Right atrium auricular region (tissue), 2 donors: ENCODE measurements at places on chromosomes 6 and 20. TPM values are rescaled to one million over a fixed set of nuclear protein-coding genes. Genes with fewer than 3 reads are reported as not detected.
A peak's percentile ranks its signal among the peaks of the same experiment; 100 is the strongest.

DNA sequence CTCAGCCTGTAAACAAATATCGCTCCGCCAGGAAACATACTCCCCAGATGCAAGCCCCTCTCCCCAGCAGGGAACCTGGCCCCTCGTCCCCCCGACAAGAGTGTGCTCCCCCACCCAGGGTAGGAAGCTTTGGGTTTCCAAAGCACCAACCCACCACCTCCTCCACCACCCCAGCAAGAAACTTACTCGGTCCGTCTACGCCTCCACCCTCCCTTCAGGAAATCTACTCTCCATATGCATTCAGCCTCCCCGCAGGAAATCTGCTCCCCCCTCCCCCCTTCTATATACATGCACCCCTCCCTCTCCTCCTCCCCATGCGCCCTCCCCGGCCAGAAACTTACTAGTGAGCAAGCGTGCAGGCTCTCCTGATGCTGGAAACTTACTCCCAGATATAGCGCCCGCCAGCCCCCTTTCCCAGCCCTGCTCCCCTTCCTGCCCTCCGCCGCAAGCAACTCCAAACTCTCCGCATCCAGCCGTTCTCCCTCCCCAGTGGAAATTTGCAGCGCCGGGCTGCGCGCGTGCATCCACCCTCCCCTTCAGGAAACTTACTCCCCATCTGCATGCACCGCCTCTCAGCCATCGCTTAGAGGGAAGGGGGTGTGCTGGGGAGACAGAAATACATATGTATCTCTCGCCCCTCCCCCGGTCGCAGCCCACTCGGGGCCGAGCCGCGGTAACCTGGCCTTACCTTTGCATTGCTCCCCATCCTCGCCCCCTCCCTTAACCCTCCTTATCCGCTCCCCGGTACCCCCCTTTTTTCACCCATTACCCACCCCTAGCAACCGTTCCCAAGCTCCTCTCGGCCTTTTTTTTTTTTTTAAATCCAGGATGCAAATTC is at the start of gene TRERF1:
Gene TRERF1 (minus strand): TSS at position 594 of the 838 bp plus-strand sequence. CDS start 182,336 bp downstream, outside the sequence.
- DNase-seq = no peak

The MMP24 gene
- total RNA-seq = 3.8 TPM

GRCh38 chr20:47568019-47568418 is 66.3 kb downstream of the NCOA3 start:
- no peak for DNase-seq

DNA sequence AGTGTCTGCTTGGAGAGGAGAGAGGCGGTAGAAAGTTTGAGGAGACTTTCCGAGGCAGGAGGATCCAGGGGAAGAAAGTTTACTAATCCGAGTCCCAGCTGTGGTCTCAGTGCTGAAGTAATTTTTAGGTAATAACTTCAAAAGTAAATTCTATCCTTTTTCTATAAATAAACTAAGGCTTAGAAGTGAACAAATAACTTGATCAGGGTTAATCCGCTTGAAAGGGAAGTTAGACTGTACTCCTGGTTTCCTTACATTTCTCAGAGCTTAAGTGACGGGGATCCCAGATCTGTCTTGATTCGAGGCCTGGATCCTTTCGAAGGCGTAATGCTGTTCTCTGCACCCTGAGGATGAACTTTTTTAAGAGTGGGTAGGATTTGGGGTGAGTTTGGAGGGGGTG is 2.6 kb downstream of the STK35 start:
- peak; percentile 5 for DNase-seq

DNA sequence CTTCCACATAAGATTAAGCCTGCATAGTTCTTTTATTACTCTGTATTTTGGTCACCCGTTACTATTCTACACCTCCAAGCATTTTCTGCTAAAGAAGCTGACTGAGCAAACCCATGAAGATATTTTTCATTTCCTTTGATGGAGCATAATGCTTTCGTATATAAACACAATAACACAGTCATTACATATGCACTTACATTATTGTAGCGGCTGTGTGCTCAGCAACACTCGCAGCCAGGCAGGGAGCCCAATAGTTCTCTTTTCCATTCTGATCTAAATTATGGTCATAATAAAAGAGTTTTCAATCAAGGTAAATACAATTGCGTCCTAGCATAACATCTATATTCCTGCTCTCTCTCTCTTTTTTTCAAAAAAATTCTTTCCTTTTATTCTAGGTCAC is 69.6 kb upstream of the TFB1M start:
- DNase-seq = no peak

DNA sequence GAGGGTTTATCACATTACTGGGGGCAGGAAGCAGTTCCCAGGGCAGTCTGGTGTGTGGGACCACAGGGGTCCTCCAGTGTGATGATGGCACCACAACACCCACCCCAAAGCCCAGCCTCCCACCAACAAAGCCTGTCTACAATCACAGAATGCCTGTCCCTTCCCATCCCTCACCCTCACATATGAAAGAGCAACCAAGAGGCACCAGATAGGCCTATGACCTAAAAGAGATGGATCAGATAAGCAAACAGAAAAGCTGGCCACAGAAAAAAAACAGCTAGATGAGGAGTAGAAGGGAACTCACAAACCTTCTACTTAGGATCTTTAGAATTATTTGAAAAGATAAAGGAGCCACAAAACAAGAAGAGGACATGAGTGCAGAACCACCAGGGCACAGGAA is 54.3 kb downstream of the SERAC1 start:
- no peak for DNase-seq

GRCh38 chr6:169489563-169490245 is 212.1 kb downstream of the WDR27 start:
- DNase-seq = no peak

DNA sequence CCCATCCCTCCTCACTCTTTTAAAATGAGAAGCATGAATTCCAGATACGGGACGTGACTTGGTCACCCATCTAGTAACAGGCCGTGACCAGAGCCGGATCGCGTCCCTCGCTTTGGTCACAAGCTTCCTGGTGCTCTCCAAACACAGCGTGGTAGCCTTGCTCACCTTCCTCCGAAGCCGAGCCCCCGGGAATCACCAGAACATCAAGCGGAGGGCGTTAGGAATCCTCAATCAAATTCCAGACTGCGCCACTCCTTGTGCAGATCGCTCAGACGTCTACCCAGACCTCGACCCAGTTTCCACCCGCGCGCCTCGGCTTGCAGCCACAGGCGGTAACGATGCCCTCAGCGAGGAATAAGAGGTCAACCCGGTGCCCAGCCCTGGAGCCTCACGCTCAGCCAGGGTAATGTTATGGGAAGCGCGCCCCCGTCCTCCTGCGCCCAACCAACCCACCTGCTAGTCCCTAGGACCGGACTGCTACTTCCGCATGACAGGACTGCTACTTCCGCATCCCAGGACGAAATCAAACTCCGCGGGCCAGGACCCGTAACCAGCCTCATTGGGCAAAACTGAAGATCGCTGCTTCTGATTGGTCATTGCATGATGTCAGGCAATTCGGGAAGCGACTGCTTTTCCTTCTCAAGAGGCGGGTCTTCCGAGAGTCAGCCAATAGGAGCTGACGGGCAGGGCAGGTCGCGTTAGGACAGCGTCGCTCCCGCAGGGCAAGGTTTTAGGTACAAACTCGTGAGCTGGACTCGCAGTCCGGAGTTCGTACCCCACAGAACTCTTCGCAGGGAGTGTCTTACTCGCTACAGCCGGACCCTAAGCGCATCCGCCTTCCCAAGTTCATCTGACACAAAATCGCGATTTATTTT is at the start of gene MTFR2:
Gene MTFR2 (minus strand): TSS at position 501 of the 875 bp plus-strand sequence. CDS start 1,212 bp downstream, outside the sequence.
- DNase-seq = peak; percentile 98

- no peak for DNase-seq
These were observed 16.4 kb downstream of the TRMT6 start for GRCh38 chr20:5933802-5934436.

DNA sequence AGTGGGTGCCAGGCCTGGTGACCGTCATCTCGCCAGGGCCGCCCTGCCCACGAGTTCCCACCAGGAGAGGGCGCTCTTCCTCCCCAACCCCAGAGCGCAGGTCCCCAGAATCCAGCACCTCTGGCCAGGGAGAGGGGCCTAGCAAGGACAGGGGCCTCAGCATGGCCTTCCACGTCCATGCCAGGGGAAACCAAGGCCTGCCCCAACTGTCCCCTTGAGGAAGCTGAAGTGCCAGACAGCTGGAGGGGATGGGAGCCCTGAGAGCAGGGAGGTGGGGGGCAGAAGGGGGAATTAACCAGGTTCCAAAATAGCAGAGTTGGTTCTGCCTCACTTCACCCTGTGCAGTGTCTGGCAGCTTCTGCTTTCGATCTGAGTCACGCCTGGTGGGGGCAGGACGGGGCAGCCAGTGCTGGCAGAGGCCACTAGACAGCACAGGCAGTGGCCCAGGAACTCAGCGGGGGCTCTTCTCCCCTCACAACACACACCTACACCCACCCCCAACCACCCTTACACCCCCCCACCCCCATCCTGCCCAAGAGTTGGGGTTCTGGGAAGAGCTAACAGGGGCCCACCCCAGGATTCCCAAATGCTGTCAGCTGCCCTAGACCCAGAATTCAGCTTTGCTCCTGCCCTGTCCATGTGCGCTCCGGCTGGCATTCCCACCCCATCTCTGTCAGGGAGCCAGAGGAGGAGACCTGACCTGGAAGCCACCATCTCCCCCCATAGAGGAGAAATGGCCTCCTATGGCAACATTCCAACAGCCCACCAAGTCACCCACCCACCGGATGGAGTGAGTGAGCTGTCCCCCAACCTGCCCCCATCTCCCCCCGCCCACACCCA is 29.2 kb downstream of the TFEB start:
- DNase-seq = peak; percentile 82

The KCNK16 gene
- not detected for total RNA-seq

The OPRM1 gene
- total RNA-seq = not detected

DNA sequence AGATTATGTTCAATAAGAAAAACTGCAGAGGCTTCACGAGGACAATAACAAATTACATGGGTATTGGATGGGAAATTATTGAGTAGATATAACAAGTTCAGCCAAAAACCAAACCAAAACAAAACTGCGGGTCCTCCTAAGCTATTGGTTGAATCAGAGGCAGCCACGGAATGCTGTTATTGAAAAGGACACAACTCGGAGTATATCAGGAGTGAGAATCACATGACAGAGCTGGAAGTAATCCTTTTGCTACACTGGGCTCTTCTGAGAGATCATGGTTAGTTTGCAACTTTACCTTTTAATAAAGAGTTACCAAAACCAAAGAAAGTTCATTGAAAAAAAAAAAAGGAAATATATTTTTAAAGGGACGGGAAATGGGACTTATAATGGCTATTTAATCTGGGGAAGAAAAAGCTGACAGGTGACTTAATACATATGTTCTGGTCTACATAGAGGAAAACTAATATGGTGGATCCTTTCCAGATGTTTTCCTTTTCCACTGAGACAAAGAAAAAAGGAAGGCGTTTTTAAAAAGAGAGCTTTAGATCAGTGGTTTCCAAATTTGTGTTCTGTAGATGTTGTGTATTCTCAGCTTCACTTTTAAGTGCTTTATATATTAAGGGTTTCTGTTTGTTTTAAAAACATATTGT is 6.9 kb upstream of the CITED2 start:
- DNase-seq = no peak

- no peak for DNase-seq
These were observed 6.7 kb downstream of the MYO6 start for GRCh38 chr6:75755704-75756103.
